ENCODE measurements at places on chromosomes 11 and 22. TPM values are rescaled to one million over a fixed set of nuclear protein-coding genes. Genes with fewer than 3 reads are reported as not detected.

The OR2D3 gene
- not detected for total RNA-seq

The CTSF gene
- total RNA-seq, result 47.9 TPM

The IL18 gene
- total RNA-seq, result not detected

The MRGPRF gene
- not detected for total RNA-seq

The GNG3 gene
- 28.8 TPM for total RNA-seq

The ASPHD2 gene
- total RNA-seq, result 12.2 TPM

The ARHGAP42 gene
- total RNA-seq, result 10.6 TPM

The CEP126 gene
- 14.7 TPM for total RNA-seq

The PKDREJ gene
- under 0.01 TPM for total RNA-seq

The ZP1 gene
- not detected for total RNA-seq

The KCNC1 gene
- 15.7 TPM for total RNA-seq

The MIAT gene
- 490 TPM for total RNA-seq

The MYOD1 gene
- total RNA-seq, result not detected

The DRICH1 gene
- 1.6 TPM for total RNA-seq

The RAG2 gene
- not detected for total RNA-seq

The LPXN gene
- total RNA-seq, result 4.4 TPM

The KRTAP5-8 gene
- not detected for total RNA-seq

The HPX gene
- total RNA-seq, result 9.7 TPM

The SYVN1 gene
- total RNA-seq, result 22.2 TPM

The PLEKHA7 gene
- 18.5 TPM for total RNA-seq

The CHCHD10 gene
- total RNA-seq, result 5.3 TPM

The SLC5A12 gene
- not detected for total RNA-seq

The TTLL1 gene
- total RNA-seq, result 49.5 TPM

The ZNRF3 gene
- total RNA-seq, result 9.1 TPM

The OR5AL1 gene
- not detected for total RNA-seq

The MICAL2 gene
- total RNA-seq, result 27.2 TPM

The MMP12 gene
- not detected for total RNA-seq

The PGA4 gene
- total RNA-seq, result not detected

The AIFM3 gene
- 4.7 TPM for total RNA-seq

The ALX4 gene
- 0.31 TPM for total RNA-seq

The WT1 gene
- not detected for total RNA-seq

The NEU3 gene
- 22.8 TPM for total RNA-seq

The ACTN3 gene
- total RNA-seq, result not detected

The HSPB2 gene
- total RNA-seq, result not detected

The ANO3 gene
- total RNA-seq, result 7.2 TPM

The OR52I2 gene
- total RNA-seq, result not detected

The PAMR1 gene
- total RNA-seq, result 0.94 TPM

The MS4A6E gene
- not detected for total RNA-seq

The KCNJ11 gene
- 12.2 TPM for total RNA-seq

The OR2AT4 gene
- not detected for total RNA-seq

The GGT5 gene
- 1.3 TPM for total RNA-seq

The DSCAML1 gene
- 30.7 TPM for total RNA-seq

The TMEM86A gene
- total RNA-seq, result 7.5 TPM

The NPAS4 gene
- total RNA-seq, result 2.2 TPM

Measured in parietal lobe (tissue), 2 donors.